Activated CD4-positive, alpha-beta memory T cell treated with anti-CD3 and anti-CD28 coated beads, Interleukin-2, amount 10 ng/mL, durations not matched to agents 7 days and 5 days (primary cell): ENCODE measurements at places on chromosomes 12 and 14.

GRCh38 chr12:50665609-50666008 lies 98.3 kb upstream of the ATF1 start:
- no peak for DNase-seq

DNA sequence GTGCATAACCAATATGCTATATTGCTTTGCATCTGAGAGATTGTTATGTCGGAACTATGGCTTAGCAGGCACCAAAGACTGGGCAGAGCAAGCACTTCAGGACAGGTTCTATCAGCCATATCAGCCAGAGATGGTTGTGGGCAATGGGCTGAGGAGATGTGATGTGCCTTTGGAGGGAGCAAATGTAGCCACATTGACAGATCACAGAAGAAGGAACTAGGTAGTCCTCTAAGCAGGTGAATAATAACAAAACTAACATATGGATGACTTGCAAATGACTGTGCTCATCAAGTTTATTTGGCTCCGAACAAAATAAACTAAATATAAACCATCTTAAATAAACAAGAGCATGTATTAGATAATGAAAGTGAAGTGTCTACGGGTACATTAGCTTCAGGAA lies 291.7 kb downstream of the RMST start:
- no peak for DNase-seq

DNA sequence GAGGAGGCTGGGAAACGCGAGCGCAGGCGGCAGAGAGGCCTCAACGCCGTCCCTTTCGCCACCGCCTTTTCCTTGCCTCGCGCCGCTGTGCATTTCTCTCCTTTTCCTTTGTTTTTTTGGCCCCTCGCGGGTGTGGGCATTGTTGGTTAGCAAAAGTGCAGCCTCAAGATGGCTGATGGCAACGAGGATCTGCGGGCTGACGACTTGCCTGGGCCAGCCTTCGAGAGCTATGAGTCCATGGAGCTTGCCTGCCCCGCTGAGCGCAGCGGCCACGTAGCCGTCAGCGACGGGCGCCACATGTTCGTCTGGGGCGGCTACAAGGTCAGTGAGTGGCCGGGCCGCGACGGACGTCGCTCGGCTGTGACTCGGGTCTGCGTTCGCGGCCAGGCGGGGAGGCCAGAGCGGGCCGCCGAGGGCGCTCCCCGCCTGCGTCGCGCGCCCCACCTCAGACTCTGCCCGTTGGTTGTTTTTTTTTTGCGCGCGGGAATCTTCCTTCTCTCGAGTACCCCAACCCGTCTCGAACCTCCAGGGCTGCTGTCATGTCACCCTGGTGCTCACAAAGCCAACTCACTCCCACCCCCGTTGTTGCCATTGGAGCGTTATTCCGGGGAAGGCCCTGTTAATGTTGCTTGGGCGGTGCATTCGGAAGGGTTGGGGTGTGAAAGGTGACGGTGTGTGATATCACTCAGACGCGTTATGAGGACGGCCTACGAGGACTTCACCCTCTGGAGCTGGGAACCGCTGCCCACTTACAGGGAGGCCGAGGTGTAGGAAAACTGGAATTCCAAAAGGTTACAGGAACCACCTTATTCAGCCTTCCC lies 558 bp downstream of the KLHDC2 start:
- peak; percentile 74 for DNase-seq

DNA sequence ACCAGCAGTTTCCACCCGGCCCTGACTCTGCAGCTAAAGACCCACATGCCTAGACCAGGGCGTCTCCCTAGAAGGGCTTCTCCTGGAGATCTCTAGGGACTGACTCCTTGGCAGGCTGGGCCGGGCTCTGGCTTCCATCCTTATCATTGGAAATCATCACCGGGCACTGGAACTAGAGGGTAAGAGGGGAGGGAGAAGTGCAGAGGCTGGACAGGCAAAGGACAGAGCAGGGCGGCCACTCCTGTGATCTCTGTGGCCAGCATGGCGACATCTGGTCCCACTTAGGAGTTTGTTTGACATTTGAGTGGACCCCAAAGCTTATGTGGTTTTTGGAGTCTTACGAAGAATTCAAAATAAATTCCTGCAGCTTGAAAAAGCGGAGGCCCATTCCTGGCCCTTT lies 7.1 kb downstream of the LTBP2 start:
- no peak for DNase-seq

DNA sequence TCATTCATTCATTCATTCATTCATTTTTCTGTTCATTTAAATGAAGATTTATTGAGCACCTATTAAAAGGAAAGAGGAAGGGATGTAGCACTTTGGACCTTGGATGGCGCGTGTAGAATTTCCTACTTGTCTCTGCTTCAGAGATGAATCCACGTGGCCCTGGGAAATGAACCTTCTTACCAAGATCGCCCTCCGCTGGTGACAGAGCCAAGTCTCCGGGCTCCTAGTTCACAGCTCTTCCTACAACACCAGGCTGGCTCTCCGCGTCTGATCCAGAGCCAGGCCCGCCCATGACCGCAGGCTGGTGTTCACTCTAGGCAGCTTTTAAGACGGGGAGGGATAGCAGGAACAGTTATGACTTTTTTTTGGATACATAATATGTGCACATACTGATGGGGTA lies 70.9 kb upstream of the PIWIL1 start:
- no peak for DNase-seq

DNA sequence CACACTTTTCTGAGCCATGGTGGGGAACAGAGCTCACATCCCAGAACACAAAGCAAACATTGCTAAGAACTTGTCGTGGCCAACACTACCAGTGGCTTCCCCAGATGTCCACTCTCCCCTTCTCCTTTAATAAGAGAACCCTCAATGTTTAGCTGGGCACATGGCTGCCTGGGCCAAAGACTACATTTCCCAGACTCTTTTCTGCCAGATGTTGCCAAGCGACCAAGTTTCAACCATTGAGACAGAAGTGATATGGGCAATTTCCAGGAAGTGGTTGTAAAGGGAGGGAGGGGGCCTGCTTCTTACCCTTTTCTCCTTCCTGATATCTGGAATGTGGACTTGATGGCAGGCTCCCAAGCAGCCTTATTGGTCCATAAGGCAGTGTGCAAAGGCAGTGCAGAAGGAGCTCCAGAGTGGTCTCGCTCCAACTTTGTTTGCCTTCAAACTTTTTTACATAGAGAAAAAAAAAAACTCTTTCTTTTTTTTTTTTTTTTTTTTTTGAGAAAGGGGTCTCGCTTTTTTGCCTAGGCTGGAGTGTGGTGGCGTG lies 24.9 kb upstream of the JDP2 start:
- DNase-seq = no peak

DNA sequence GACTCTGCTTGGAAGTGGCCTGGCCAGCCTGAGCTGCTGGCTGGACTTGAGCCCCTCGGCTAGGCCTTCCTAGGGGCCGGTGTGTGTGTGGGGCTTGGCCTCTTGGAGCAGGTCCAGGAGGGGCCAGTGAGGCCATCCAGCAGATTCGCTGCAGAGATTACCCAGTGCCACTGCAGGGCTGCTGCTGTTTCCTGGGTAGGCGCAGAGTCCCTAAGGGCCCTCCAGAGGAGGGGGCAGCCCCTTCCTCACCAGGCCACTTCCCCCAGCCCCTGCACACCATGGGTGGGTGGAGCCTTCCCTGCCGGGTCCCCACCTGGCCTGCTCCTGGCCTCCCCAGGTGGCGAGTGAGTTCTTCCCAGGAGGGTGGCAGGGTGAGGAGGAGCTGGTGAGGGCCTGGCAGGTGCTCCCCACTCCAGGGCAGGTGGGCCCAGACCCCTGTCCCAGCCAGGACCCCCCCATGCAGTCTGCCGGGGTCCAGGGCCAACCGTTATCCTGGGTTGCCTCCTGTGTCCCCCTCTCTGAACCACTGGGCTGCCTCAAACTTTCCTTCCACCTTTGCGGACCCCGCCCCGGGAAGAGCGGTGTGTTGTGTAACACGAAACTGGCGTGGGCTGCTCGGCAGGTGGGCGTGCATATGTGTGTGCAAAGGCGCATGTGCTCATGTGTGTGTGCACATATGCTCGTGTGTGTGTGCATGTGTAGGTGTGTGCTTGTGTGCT lies 25.1 kb downstream of the ASPG start:
- no peak for DNase-seq

DNA sequence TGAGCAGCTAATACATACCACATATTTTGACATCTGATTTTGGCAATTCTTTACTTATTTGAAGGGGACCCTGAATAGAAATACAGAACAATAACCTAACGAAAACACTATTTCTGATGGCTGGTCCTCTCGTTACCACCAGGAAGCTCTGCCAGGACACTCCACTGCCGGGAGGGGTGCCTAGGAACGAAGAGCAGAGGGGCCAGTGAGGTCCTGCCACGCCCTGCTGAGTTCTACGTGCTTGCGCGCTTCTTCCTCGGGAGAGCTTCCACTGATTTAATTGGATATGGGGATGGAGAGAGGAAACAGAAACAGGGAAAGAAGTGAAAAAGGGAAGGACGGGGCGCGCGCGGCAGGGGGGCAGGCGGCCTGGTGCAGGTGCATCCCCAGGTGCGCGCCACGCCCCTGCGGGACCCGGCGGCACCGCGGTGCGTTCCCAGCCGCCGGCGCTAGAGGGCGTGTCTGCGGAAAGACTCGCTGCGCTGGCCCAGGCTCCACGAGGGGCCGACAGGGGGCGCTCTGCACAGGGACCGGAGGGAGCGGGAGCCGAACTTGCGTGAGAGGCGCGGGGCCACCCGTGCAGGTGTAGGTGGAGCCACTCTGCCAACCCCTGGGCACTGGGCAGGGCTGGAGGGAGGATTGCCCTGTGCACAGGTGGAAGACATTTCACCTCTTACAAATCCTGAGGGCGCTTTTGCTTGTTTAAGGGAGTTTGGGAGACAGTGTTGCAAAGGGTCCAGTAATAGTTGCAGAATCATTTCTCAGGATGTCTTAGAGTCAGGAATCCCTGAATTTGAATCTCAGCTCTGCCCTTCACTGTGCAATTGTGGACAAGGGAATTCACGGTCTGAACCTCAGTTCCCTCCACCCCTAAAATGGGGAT lies 986.3 kb upstream of the TMEM132C start:
- DNase-seq = peak; percentile 77

- peak; percentile 44 for DNase-seq
These were observed 220.6 kb upstream of the TMEM260 start for GRCh38 chr14:56358851-56359614.

DNA sequence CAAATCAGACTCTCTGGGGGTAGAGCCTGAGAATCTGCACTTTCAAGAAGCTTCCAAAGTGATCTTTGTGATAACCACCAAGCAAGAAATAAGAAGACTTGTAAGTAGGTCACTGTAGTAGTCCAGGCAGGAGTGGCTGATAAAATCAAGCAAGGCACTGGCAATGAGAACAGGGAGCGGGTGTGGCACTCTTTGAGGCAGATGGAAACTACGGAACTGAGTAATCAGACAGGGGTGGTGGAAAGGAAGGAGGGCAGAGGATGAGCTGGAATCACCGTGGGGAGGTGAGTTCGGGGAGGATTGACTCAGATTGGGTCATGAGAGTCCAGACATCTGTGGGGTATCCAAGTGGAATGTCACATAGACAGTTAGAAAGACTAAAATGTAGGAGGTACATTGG lies 44.4 kb upstream of the PLXNC1 start:
- DNase-seq = no peak

DNA sequence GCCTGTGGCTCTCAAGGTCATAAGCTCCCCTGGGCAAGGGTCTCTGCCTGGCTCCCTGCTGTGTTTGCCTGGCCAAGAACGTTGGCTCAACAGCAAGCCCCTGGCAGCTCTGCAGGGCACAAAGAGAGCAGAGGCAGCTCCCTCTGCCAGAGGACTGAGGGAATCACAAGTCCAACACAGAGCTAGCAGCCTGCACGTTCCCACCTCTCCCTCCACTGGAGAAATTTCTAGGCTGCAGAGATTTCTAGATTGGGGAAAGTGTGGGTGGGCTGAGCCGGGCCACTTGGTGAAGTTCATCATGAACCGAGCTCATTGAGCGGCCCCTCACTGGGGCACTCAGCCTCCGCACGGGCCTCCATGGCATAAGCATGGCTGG lies 19.8 kb downstream of the ZFYVE21 start:
- no peak for DNase-seq

DNA sequence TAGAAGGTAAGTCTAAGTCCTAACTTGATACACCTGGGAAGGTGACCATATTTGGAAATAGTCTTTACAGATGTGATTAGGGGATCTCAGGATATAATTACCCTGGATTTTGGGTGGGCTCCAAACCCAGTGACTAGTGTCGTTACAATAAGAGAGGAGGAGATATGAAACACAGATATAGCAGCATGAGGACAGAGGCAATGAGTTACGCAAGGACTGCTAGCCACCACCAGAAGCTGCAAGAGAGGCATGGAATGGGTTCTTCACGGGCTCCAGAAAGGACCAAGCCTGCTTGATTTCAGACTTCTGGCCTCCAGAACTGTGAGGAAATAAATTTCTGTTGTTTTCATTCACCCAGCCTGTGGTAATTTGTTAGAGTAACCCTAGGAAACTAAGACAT lies 28.6 kb downstream of the FGFR1OP2 start:
- no peak for DNase-seq

DNA sequence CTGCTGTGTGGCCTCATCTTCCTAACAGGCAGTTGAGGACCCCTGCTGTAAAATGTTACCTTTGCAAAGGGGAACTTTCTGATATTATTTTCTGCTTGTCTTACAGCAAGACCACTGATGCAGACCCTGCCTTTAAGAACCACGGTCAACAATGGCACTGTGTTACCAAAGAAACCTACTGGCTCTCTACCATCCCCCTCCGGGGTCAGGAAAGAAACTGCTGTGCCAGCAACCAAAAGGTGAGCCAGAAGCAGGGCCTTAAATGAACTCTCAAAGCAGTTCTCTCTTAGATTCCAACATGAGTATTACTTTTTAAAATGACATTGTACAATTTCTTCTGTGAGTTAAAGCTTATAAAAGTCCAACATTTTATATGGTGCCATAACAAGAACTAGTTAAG lies 72.2 kb downstream of the EML1 start:
- DNase-seq = no peak
